ENCODE measurements at places on chromosomes 12 and 14.

DNA sequence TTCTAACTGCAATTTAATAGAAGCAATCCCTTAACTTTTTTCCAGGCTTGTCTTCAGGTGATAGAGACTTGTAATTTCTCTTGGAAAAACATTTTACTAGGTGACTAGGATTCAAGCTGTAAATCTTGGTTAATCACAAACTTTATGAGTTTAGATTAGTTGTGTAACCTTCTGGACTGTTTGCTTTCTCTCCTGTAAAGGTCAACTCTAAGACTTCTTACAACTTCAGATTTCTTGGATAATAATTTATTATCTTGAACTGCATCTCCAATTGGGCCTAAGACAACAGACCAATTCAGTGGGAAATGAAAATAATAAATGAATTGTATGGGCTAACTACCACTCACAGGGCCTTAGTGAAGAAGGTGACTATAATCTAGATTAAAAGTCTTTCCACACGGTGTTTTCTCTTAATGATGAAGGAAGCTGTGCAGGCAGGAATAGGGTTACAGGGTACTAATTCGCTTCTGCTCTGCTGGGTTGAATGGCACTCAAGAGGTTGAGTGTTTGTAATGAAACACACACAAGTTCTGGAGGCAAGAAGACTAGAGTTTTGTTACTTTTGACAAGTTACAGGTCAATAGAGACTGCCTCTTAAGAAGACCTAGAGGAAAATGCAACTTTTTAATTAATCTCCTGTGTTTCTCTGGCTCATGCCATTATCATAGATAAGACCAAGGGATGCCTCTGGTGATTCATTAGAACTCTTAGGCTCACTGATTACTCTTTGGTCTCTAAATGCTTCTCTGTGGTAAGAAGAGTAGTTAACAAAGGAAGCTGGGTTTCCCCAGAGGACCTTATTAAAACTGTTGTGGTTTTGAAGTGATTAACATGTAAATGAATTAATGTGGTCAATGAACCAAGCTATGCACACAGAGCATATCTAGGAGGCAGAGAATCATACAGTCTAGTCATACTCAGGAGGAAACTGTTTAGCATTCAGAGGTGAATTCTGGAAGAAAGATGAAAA lies 30.0 kb upstream of the OR4E1 start:
- no peak for DNase-seq

GRCh38 chr12:1497161-1497560 lies 97.2 kb downstream of the FBXL14 start:
- no peak for DNase-seq

DNA sequence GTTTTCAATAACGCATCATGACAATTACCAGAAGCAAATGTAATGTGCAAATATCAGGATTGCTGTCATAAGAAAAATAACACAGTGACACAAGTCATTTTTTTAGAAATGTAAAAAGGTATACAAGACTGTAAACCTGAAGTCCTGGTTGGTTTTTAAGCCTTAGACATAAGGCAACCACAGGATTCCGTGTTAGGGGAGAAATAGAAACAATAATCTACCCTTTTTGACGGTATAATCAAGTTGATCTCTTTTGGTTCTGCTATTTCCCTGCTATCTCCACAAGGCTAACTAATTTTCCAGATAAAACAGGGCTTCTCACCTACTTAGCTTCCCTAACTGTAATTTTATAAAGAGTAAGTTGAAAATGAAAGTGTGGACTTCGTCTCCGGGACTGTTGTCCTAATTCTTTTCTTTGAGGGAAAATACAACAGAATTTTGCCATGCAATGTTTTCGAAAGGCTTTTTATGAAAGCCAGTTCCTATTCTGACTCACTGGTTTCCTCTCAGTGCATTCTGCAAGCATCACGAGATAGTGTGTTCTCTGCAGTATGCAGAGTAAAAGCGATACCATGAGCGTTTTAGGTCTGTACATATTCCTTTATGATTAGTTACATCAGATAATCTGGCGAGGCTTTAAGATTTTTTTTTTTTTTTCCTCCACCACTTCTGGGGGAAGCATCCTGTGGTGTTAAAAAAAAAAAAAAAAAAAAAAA lies 10.6 kb downstream of the MYO1H start:
- no peak for DNase-seq

GRCh38 chr14:74140374-74140850 lies 55.7 kb downstream of the LIN52 start:
- no peak for DNase-seq

DNA sequence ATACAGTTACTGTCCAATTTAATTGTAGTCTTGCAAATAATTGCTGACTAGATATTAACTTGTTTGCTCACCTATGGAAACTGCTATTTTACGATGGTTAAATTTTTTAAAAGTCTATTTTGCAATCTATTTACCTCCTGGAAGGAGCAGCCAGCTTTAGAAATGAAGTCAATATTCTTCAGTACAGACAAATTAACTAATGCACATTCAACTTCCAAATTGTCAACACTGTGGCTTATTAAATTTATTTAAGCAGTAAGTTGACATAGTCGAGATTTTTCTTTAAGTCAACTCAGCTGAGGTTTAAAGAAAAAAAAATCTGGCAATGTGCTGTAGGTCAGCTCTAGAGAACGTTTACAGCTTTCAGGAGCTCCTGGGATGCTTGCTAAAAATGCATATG lies 221.2 kb downstream of the SSPN start:
- no peak for DNase-seq

DNA sequence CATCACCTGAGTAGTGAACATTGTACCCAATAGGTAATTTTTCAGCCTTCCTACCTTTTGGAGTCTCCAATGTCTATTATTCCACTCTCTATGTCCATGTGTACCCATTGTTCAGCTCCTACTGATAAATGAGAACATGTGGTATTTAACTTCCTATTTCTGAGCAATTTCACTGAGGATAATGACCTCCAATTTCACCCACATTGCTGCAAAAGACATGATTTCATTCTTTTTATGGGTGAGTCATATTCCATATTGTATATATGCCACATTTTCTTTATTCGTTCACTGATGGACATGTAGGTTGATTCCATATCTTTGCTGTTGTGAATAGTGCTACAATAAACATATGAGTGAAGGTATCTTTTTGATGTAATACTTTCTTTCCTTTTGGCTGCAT lies 16.4 kb upstream of the BTG1 start:
- DNase-seq, result no peak
